ENCODE measurements at places on chromosomes 3 and 15.

DNA sequence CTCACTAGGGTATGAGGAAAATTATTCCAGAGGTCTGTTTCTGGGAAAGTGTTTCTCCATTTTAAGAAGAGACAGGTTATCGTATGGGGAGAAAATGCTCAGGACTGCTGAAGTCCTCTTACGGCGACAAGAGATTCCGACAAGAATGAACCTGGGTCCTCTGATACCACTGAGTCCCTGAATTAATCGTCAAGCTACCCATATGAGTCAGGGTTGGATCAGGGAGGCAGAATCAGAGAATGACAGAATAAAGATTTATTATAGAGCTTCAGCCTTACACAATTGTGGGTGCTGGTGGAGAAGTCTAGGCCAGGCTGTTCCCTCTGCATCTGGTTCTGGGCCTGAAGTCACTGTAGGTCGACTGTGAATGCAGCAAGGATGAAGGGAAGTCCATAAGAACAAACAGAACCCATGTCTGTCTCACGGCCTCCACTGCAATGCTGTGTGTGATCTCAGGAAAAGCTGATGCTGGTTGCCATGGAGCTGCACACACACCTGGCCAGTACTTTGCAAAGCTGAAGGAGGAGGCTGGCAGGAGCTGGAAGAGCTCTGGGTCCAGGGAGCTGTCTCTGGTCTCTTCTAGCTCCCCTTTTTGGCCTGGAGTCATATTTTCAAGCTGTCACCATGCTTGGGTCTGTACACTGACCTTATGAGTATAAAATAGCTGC, 83.9 kb downstream of the HHLA2 start:
- no peak for DNase-seq

GRCh38 chr3:16430717-16431630, 82.5 kb downstream of the RFTN1 start:
- no peak for DNase-seq

- DNase-seq = no peak
These were observed 110.3 kb downstream of the CYP19A1 start for GRCh38 chr15:51227940-51228732.

DNA sequence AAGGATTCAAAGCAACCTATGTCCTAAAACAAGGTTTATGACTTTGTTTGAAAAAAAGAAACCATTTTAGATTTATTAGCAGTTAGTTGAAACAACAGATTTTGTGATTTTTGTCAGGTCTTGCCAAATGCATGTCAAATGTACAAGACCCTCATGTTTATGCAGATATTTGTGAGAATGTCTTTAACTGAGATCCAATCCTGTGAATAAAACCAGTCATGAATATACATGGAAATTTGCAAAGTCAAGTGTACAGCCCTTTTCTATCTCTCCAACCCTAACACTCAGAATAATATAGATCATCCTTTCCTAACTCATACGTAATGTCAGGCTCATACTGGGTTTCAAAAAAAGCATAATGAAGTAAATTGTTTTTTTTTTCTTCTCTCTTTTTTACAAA, 76.4 kb downstream of the DUT start:
- DNase-seq = no peak

DNA sequence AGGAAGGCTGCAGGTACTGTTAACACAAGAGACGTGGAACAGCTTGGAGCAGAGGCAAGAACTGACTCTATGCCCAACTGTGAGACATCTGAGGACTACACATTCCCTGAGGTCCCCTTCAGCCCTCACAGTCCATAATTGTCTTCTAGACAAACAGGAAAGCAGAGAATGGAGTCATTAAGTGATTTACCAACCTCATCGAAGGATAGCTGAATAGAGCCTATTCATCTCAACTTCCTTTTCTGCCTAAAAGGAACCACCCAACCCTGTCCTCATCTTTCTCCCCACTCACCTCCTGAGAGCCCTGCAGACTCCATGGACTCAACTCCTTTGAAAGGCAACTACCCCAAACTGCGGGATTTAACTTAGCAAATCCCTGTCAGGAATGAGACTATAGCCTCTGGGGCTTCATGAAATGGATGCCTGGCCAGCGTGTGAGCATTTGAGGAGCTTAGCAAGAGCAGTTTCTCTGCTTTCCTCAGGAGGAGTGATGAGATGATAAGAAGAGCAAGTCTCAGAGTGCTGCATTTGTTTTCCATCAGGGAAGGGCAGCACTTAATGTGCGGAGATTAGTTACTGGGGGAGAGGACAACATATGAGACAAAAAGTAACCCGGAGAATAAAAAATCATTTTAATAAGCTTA, 61.5 kb upstream of the FILIP1L start:
- DNase-seq = no peak
